Activated CD4-positive, alpha-beta T cell treated with anti-CD3 and anti-CD28 coated beads, Interleukin-2, amount 50 U/mL, for 4 hours (primary cell): ENCODE measurements at places on chromosomes 5 and 9.

- DNase-seq = no peak
Observed at GRCh38 chr5:146698651-146699050, 179.9 kb downstream of the PPP2R2B start.

DNA sequence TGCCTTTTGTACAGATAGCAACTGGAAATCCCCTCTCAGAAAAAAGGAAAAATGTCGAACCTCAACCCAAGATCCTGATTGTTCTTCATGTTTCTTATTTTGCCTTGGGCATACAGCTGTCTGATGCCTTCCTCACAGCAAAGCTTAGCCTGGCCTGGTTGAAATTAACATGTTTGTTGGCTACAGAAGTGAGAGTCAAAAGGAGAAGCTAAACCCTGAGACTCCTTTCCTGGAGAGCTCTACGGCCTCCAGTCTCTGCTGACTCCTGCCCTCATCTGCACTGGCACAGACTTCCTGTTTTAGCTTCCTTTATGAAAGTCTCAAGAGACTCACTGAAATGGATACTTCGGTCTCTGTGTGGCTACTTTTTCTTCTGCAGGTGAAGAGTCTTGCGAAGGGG lies 186.7 kb downstream of the PARP8 start:
- DNase-seq = no peak

GRCh38 chr5:68722357-68722756 lies 371.5 kb upstream of the SLC30A5 start:
- no peak for DNase-seq

DNA sequence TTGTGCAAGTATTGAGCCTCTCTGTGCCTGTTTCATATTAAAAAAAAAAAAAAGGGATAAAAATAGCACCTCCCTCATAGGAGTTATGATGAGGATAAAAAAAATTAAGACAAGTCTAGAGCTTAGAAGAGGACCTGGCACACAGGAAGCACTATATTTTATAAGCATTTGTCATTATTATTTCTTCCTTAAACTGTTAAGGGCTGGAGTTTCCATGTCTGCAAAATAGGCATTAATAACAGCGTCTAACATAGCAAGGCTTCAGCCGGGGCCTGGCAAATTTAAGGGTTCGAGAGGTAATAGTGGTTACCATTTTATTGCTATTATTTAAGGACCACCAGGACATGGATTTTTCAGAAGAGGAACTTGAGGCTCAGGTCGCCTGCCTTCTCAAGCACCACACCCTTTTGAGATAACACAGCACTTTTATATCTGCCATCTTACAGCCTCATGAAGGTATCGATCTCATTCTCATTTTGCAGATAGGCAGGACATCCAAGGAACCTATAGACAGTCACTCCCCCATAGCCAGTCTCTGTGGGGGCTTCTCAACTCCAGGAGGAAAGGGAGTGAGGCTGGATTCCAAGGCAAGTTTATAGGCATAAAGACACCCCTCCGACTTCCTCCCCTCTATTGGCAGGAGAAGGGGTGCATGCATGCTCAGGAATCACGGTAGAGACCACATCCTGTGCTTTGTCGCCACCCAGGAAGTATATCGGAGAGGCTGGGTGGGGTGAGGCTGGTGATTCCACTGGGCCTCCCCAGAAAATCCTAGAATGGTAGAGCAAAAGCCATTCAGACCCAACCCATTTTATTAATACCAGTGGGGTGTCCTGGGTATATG lies 2.4 kb downstream of the ANXA6 start:
- DNase-seq = no peak
